ENCODE measurements at places on chromosomes 3 and 15.

DNA sequence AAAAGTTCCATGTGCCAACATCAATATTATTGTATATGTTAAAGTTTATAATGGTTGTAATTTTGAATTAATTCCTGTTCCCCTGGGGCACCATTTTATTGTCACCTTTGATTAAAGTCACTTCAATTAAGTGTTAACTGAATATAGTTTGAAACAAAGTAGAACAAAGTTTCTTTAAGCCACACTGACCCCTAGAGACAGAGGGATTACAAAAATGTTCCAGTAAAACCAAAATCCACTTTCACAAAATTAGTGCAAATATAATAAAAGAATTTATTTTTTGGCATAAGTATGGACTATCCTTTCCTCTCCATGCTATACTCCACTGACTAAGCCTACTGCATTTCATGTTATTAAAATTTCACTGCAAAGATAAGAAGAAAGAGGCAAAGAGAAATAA is 123.9 kb downstream of the ZMAT3 start:
- DNase-seq: no peak

- DNase-seq: no peak
Measured at GRCh38 chr15:48459571-48460442, 128.6 kb downstream of the DUT start.

- DNase-seq: no peak
Measured at GRCh38 chr3:149588909-149589308, 68.9 kb downstream of the WWTR1 start.

- DNase-seq: no peak
Measured at GRCh38 chr3:127408022-127408683, 120.3 kb upstream of the PRR20G start.

- no peak for DNase-seq
Measured at GRCh38 chr15:100254691-100255090, 87.1 kb downstream of the ADAMTS17 start.

GRCh38 chr3:172144601-172145000 is 105.2 kb downstream of the FNDC3B start:
- DNase-seq: no peak

DNA sequence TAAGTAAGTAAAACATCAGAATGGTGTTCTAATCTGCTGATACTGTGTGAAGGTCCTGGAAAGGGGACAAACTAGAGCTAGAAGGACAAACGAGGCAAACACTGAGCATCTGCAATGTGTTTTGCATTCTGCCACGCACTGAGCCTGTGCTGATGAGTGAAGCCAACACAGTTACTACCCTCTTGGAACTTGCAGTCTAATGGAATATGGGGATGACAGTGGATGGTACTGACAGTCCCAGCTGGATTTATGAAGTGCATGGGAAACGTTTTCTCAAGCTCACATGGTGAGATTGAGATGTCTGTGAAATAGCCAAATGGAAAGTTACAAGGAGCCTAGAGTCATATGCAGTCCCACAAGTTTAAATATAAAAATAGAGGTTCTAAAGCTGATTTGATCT is 86.6 kb downstream of the FOXB1 start:
- no peak for DNase-seq

DNA sequence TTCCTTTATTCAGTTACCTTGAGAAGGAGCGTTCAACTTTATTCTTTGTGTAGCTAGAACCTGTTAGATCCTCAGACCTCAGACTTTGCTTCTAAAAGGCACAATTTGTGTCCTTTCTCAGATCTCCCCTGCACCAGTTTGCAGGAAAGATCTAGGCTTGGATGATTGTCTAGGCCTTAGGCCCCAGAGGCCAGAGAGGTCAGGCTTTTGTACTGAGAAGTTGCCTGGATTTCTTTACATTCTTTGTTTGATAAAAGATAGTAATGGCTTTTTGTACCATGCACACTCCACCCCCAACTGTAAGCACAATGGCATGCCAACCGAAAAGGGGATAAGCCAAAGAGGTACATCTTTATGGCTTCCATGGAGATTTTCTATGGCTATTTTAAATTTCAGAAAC is 719.6 kb upstream of the NR2F2 start:
- no peak for DNase-seq

GRCh38 chr3:156024904-156025533 is 95.4 kb upstream of the KCNAB1 start:
- DNase-seq: no peak

- DNase-seq: no peak
Measured at GRCh38 chr3:171874251-171874681, 31.1 kb downstream of the TMEM212 start.

- DNase-seq: no peak
Measured at GRCh38 chr3:146653978-146654377, 48.8 kb upstream of the PLSCR5 start.

- DNase-seq: no peak
Measured at GRCh38 chr3:37071921-37072320, 78.6 kb downstream of the MLH1 start.

GRCh38 chr15:34271493-34271892 is 46.7 kb downstream of the EMC4 start:
- DNase-seq: no peak

- DNase-seq: no peak
Measured at GRCh38 chr3:26505399-26505798, 117.2 kb upstream of the LRRC3B start.

DNA sequence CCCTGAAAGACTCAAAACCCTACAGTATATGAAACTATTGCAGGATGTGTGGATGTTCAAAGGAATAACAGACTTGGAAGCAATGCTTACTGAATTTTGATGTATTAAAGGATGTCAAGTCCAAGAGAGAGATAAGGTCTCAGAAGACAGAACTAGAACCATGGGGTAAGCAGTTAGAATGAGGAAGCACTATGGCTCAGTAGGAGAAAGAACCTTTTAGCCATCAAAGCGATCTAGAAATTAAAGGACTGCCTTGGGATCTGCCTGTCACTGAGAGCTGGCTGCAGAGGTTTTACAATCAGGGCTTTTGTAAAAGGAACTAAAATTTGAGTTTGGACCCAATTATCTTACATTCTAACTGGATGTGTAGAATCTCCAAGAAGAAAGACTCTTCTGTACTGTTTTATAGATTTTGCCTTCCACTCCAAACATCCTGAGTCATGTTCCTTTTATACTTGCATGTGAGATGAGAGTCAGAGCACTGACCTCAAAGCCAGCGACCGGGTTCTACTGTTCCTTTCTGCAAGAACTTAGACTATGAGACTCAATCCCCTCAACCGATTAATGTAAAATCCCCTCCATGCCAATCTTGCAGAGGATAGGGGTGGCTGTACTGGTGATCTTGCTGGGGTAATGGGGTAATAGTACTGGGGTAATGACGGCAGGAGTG is 412.3 kb upstream of the TPRG1 start:
- no peak for DNase-seq

GRCh38 chr3:128579927-128580326 is 70.7 kb downstream of the RPN1 start:
- DNase-seq: no peak

DNA sequence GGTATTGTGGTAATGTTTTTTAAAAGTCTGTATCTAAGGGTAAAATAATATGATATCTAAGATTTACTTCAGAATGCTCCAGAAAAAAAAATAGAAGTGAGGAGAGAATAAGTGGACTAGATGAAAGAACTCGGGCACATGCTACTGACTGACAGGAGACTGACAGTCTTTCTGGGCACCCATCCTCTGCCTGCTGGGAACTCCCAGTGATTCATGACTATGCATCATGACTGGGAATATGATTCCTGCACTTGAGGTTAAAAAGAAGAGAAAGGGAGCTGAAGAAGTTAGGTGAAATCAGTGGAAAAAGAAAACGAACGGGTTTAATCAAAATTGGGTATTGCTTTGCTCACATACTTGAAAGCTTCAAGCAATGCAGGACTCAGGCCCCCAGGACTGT is 35.7 kb upstream of the SPSB4 start:
- DNase-seq: no peak

DNA sequence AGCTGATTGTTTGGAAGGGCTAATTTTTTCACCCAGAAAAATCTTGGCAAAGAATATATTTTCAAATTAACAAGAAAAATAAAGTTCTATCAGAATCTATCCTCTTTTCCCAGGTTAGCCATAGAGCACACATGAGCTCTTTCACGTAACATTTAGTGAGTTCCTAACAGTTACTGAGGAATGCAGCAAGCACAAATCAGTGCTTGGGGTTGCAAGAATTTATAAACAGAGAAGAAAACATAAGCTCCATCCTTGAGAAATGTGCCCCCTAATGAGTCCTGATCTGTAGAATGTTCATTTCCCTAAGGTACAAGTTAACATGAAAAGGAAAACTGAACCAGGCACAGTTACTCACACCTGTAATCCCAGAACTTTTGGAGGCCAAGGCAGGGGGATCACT is 13.9 kb downstream of the EOGT start:
- DNase-seq: no peak

- DNase-seq: no peak
Measured at GRCh38 chr15:81183439-81183775, 13.3 kb upstream of the IL16 start.

DNA sequence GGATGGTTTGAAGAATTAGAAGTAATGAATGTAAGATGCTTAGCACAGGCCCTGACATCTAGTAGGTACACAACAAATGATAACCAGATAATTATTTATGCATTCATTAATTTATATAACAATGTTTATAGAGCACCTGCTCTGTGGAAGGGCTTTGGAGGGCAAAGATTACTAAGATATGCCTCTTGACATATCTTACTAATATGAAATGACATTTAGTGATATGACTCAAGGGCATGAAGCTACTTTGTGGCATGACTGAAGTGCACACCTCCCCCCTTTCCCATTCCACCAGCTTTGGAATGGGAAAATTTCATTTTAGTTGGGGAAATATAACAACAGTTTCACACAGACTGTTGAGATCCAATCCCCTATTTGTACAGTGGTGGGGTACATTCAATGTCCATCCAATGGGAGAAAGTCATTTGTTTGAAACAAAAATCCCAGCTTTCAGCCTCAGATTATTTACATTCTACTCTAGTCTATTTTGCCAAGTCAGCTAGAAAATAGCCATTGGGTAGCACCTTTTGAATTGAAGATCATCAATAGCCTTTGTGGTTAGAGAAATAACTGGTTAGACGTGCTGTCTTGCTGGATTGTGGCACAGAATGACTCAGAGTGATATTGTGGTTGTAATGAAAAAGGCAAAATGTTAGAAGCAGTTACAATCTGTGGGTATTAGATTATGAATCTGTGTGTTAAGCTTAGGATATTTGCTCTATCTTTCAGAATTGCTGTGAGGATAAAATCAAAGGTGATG is 72.9 kb downstream of the MOBP start:
- no peak for DNase-seq

DNA sequence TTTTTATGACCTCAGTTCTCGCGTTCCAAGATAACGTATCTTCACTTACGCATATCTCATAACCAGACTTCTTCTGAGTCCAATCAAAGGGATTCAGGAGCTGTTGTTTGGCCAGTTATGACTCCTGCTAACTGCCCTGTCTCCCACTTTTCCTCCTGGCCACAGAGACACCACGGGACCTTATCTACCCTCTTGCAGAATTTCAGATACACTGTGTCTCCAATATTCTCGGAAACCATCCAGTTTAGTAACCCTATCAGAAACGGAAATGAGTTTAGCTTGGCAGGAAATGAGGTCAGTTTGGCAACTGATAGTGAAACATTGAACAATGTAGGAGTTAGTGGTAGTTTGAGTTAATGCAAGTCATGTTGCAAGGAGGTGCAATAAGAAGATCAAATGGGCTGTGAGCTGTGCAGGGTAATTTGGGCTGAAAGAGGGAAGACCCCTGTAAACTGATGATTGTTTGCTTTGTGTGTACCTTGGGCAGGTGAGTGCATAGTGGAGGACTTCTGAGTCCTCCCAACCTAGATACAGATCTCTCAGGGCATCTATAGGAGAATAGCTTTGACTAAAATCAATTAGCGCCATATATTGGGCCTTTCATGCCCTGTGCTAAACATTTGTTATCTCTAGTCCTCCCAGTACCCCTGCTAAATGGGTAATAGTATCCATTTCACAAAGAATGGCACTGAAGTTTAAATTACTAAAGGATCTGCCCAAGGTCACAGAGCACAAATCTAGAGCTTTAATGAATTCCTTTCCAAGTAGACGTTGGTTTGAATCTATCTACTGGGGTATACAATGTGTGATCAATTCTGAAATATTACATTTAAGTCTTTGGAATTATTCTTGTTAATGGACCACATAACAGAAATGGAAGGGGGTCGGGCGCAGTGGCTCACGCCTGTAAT is 41.3 kb upstream of the PIK3CB start:
- DNase-seq: no peak

GRCh38 chr15:74994236-74994635 is 1.1 kb upstream of the SCAMP5 start:
- DNase-seq: no peak

GRCh38 chr3:124861041-124861440 is 26.1 kb downstream of the ITGB5 start:
- DNase-seq: no peak

DNA sequence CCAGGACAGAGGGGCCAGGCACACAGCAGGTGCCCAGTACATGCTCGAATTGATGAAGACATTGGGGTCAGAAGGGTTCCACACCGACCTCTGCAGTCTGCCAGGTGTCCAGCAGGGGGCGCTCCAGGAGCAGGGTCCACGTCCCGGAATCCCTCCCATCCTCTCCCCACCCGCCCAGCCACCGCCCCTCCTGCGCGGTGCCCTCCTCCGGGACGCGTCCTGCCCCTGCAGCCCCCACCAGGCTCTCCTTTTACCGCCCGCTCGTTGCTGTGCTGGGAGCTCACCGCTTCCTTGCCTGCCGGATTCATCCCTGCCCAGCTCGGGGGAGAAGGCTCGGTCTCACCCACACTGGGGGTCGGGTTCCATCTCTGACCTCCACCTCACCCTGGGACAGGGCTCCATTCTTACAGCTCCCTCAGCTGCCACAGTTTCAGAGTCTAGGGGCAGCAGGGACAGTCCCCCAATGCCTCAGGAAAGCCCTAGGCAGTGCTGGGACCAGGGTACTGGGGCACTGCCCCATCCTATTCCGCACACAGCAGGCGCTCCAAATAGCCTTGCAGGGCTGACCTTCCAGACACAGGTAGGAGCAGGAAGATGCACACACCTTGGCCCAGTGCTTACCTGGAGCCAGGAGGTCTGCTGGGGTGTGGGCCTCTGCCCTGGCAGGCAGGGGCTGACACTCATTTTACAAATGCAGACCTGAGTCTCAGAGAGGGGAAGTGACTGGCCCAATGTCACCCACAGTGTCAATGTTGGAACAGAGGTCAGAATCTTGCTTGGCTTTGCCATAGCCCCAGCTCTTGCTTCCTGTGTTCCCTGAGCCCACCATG is 31.0 kb downstream of the GRIP2 start:
- peak; percentile 36 for DNase-seq

All from stimulated activated CD8-positive, alpha-beta memory T cell treated with anti-CD3 and anti-CD28 coated beads, Interleukin-4, amount 100 ng/mL, for 1 hour (primary cell).